ENCODE measurements at places on chromosomes 7 and 10. TPM values are rescaled to one million over a fixed set of nuclear protein-coding genes. Genes with fewer than 3 reads are reported as not detected.

DNA sequence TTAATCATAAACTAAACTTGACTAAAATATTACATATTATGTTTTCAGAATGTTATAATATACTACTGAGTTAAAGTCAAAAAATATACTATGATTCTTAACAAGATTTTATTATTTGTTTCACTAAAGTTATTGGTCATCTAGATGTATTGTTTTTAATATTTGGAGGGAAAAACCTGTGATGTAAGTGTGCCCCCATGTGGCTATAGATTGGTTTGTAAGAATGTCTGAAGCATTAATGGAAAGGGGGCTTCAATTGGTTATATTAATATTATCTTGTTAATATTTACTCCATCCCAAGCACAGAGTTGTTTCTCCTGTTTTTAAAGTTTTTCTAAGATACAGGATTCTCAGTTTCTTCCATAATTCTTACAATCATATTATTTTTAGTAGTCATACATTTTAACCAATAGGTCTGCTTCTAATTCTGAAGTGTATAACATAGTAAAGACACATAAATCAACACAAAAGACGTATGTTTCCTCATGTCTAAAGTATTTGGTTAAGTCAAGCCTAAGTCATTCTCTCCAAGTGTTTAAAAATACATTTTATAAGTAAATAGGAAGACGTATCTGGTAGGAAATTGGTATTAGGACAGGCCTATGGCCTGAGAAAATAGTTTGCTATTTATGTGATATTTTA, 58.0 kb downstream of the GNAT3 start:
- DNase-seq = no peak

- DNase-seq = no peak
Measured at GRCh38 chr7:46259947-46260346, 338.9 kb upstream of the IGFBP3 start.

- no peak for DNase-seq
Measured at GRCh38 chr10:102712843-102713538, 1.2 kb downstream of the ARL3 start.

GRCh38 chr10:7444551-7445121, 33.8 kb upstream of the SFMBT2 start:
- DNase-seq = no peak

GRCh38 chr10:104043854-104044253, 41.8 kb downstream of the COL17A1 start:
- no peak for DNase-seq

- no peak for DNase-seq
Measured at GRCh38 chr7:21256310-21256877, 171.5 kb upstream of the SP4 start.

GRCh38 chr7:85184599-85185423, 2.0 kb downstream of the SEMA3D start:
- no peak for DNase-seq

The NPC1L1 gene
- total RNA-seq = not detected

The TMEM176A gene
- total RNA-seq = not detected

The DOCK1 gene
- 1.2 TPM for total RNA-seq
